ENCODE measurements at places on chromosomes 5 and 9.

GRCh38 chr9:133629221-133630110 lies 6.7 kb upstream of the DBH start:
- no peak for DNase-seq

DNA sequence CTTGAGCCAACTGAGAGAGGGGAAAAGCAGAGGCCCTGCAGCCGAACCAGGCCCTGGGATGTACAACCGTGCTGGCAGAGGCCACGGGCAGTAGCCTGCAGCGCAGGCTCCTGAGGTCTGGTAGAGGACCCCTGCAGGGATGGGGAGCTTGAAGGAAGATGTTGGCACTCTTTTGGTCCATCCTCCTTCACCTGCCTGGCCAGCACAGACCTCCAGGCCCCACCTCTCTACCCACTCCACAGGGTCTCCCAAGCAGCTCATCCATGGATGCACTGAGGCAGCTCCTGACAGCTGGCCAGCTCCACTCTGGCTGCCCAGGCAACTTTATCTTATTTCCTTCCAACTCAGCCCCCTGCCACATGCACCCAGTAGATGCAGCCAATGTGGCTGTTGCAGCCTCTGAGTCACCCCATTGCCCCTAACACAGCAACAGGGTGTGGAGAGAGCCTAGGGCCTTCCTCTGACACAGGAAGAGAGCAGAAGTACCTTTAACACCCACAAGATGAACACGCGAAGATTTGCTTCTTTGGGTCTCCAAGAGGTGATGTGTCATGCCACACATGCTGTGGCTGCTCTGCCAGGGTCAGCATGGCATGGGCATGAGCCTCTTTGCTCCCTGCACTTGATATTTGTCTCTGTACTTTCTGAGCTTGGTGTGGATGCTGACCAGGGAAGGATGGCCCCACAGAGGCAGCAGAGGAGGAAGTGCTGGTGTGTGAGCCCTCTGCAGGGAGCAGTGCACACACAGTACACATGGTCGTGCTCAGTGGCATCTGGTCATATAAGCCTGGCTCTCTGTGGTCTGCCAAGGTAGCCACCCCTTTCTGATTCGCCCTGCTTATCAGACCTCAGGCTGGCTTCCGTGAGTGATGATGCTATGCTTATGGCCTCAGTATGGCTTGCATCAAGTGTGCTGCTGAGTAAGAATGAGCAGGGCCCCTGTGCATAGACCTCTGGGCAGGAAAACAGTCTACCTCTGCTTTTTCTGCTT lies 117.2 kb downstream of the NRG2 start:
- no peak for DNase-seq

- no peak for DNase-seq
These were observed 93.7 kb upstream of the MRPS30 start for GRCh38 chr5:44714871-44715561.

- peak; percentile 19 for DNase-seq
These were observed 3.6 kb upstream of the NPR3 start for GRCh38 chr5:32707418-32707997.

GRCh38 chr9:136055715-136056545 lies 39.2 kb downstream of the NACC2 start:
- DNase-seq: no peak

GRCh38 chr9:37839496-37840461 lies 39.2 kb downstream of the DCAF10 start:
- DNase-seq: no peak

DNA sequence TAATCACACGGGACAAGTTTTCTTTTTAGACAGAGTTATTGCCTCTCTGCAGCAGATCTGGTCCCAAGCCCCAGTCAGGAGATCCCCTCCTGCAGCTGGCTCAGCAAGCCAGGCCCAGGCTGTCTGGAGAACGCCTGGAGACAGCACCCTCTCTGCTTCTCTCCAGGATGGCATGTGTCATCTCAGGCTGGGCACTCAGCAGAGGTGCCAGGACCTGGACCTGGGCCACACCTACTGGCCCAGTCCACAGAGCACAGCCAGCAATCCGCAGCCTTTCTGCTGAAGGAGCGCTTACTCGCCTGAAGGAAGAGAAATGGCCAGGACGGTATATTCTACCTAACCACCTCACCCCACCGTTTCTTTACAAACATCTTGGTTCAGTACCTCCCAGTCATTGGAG lies 4.7 kb upstream of the TBC1D9B start:
- no peak for DNase-seq

GRCh38 chr5:25006734-25007133 lies 362.0 kb upstream of the CDH10 start:
- peak; percentile 62 for DNase-seq

DNA sequence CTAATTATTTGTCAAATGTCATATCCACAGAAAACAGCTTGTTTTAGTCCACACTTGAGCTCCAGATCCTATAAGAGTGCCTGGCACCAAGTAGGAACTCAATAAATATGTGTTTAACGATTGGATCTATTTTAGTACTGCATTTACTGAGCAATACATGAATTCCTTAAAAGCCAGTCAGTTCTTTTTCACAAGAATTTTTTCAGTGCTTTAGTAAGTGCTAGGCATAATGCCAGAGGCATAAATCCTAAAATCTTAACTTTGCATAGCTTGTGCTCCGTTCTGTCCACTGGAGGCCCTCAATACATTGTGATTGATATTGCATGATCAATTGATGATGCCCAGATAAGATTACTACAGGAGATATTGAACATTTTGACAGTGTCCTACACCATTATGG lies 67.3 kb upstream of the PCSK5 start:
- no peak for DNase-seq
